ENCODE measurements at places on chromosomes 13 and 19.

- DNase-seq = no peak
These were observed 63.7 kb upstream of the MRI1 start for GRCh38 chr19:13700621-13701020.

DNA sequence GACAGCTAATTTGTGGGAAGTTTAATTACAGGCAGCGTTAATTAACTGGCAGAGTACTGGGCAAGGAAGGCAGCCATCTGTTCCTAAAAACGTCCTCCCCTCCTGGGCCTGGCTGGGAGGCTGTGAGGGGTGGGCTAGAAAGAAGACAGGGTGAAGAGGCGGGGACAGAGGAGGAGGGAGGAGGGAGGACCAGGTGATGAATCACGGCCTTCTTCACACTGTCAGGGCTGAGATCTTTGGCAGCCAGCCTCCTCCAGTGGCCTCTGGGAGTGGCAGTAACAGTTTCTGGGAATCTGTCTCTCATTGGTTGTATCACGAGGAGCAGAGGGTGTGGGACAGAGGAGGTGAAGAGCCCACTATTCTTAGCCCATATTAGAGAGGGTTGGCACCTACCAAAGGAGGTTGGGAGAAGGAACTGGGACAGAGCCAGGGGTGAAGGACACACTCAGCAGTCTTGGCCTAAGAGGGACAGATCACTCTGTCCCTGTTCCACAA is 9.6 kb upstream of the ZNRF4 start:
- no peak for DNase-seq

- no peak for DNase-seq
These were observed 15.4 kb upstream of the CCNP start for GRCh38 chr19:40241809-40242384.

DNA sequence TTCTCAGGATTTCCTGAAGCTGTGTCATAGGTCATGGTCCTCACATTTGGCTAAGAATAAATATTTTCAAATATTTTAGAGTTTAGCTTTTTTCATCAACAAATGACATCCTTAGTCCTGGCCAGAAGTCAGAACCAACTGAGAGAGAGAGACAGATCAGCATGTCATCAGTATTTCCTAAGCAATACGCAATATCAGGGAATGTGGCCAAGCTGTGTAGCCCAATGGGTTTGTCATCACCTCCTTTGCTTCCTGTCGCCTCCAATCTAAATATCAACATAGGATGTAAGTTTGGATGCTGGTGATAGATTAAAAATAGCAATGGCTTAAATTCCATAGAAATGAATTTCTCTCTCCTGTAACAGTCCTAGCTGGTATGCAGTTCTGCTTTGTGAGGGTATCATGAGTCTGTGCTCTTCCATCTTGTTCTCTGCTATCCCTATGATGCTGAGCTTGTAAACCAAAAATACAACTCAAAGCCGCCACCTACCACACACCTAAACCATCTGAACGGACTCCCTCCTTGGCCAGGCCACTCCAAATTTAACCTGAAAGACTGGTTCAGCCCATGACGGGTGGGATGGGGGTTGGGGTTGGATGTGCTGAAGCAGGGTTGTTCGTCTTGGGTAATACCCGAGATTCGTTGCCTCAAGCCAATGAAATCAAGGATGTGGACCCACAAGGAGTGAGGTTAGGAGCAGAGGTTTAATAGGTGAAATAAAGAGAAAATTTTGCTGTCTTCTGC is 10.0 kb upstream of the IGSF23 start:
- DNase-seq = no peak

- no peak for DNase-seq
These were observed 47.2 kb upstream of the F7 start for GRCh38 chr13:113058129-113058987.

DNA sequence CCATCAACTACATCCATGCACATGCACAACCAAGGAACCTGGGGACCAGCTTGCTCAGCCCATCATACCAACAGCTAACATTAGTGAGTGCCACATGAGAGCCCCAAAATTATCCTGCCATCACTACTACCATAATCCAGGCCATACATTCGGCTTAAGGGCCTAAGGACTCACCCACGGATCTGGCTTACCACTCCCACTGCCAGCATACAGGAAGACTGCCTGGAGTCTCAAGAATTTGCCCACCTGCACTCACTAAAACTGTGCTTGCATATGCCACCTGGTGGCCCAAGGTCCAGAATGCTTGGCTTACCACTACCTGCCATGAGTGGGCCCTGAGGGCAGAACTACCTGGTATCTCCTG is 1562.9 kb upstream of the PRR20A start:
- no peak for DNase-seq

GRCh38 chr19:4393947-4394590 is 6.3 kb downstream of the SH3GL1 start:
- DNase-seq = no peak

DNA sequence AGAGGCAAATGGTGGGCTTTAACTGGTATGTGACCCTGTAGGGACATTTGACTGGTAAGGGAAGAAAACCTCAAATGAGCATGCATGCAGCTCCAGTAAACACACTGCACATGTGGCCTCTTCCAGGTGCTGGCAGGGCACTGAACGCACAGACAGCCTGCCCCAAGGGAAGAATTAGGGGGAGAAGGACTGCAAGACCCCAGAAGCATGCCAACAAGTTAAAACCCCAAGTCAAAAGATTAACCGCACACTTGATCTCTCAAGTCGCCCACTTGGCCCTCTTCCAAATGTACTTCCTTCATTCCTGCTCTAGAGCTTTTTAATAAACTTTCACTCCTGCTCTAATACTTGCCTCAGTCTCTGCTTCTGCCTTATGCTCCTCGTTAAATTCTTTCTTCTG is 46.9 kb upstream of the SLITRK1 start:
- no peak for DNase-seq

GRCh38 chr13:48783181-48783630 is 129.5 kb downstream of the CYSLTR2 start:
- no peak for DNase-seq

- no peak for DNase-seq
These were observed 45.4 kb downstream of the TPT1 start for GRCh38 chr13:45295536-45295935.

- DNase-seq = no peak
These were observed 17.2 kb downstream of the BLOC1S3 start for GRCh38 chr19:45195764-45196163.

DNA sequence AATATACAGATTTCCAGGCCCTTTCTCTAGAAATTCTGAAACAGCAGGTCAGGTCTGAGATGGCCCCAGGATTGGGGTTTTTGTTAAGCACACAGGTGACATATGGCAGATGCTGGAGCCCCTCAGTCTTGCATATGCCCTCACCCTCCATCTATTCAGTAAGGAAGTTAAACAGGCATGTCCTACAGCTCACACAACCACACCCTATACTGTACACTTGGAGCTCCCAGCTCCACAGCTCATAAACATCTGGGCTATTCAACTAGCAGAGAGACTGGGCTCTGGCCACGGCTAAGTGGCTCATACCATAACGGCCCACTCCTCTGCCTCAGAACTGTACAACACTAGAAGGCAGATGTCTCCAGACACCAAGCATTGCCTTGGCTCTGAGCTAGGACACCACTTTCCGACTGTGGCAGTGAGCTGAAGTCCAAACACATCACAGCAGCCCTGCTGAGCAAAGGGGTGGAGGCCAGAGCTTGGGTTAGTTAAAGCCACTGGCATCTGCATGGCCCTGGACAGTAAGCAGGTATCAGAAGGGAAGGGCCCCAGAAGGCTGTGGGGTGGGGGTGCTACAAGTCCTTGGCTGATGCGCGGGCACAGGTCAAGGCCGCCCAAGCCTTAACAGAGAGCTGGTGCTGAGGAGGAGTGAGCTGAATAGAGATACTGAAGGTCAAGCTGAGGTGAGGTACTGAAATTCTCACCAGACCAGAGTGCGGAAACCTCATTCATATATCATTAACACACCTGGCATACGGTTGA is 79.1 kb downstream of the ABCC4 start:
- DNase-seq = no peak

GRCh38 chr19:33269016-33269415 is 33.3 kb downstream of the CEBPA start:
- DNase-seq = no peak

GRCh38 chr13:107450431-107450830 is 764.9 kb downstream of the LIG4 start:
- DNase-seq = no peak

GRCh38 chr19:1849132-1849474 is 820 bp upstream of the REXO1 start:
- no peak for DNase-seq

- DNase-seq = no peak
These were observed 1.5 kb downstream of the PPFIA3 start for GRCh38 chr19:49120868-49121267.

Measured in effector CD8-positive, alpha-beta T cell (primary cell).